ENCODE measurements at places on chromosomes 5 and 9. TPM values are rescaled to one million over a fixed set of nuclear protein-coding genes. Genes with fewer than 3 reads are reported as not detected.

DNA sequence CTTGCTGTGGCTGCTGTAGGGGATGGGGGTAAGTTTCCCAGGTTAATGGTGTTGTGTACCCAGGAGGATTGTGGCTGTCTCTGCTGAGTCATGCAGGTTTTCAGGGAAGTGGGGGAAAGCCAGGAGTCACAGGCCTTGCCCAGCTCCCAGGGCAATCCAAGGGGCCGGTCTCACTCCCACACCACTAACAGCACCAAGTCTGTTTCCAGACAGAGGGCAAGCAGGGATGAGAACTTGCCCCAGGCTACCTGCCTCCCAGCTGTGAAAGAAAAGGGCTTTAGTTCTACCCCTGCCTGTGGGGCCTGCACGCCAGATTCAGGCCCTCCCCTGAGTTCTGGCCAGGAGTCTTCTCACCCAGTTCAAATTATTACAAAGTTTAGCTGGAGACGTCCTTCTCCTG lies 579.8 kb upstream of the ST8SIA4 start:
- H3K27ac ChIP-seq: no peak overlapping the region
- no peaks in the 10 kb centered on the region for H3K36me3 ChIP-seq
- no peaks in the 10 kb centered on the region for H3K4me1 ChIP-seq
- H3K27me3 ChIP-seq: no peaks in the 10 kb centered on the region

GRCh38 chr9:79945495-79945894 lies 373.7 kb downstream of the TLE4 start:
- H3K4me1 ChIP-seq: no peaks in the 10 kb centered on the region
- DNase-seq: no peak
- no peak overlapping the region for H3K4me3 ChIP-seq
- H3K27ac ChIP-seq: no peak overlapping the region

GRCh38 chr9:75993434-75993833 lies 103.0 kb downstream of the PCSK5 start:
- H3K4me1 ChIP-seq: peaks cover 10% of the 10 kb centered on the region
- H3K36me3 ChIP-seq: no peaks in the 10 kb centered on the region
- peaks cover 16% of the 10 kb centered on the region for H3K27me3 ChIP-seq
- no peak for DNase-seq
- H3K27ac ChIP-seq: no peak overlapping the region

DNA sequence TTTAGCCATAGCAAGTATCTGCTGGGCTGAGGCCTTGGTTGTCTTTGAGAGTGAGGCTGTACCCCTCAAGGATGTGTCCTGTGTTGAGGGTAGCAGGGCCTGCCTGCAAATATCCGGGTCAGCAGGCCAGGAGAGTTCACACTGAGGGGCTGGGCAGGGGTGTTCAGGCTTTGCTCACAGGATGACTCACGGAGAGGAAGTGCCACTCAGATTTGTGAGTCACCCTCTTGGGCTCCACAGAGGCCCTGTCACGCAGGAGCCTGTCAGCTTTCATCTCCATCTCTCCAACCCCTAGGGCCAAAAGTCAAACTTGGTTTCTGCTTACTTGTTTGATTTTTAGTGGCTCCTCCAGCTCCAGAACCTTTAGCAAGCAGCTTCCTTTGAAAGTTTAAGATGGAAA lies 211.5 kb downstream of the SEC61B start:
- H3K36me3 ChIP-seq: no peaks in the 10 kb centered on the region
- H3K4me3 ChIP-seq: no peak overlapping the region
- no peaks in the 10 kb centered on the region for H3K27me3 ChIP-seq
- DNase-seq: peak; percentile 75
- H3K27ac ChIP-seq: peak overlapping the region; percentile 15

DNA sequence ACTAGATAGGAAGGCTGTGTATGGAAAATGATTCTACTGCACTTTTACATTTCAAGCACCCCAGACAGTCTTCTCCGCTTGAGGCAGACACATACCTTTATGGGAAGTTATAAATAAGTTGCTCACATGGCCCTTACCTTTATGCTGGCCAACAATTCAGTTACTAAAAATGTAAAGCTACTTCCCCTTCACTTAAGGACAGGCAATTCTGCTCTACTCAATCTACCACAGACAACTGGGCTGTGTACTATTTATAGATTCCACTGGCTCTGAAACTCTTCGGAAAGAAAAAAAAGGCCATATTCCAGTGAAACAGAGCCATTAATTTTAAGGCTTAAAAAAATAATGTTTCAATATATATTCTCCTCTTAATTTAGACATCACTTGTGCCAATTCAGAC lies 59.4 kb downstream of the ELAVL2 start:
- no peak overlapping the region for H3K4me3 ChIP-seq
- H3K27me3 ChIP-seq: no peaks in the 10 kb centered on the region
- H3K36me3 ChIP-seq: no peaks in the 10 kb centered on the region
- DNase-seq: no peak
- H3K27ac ChIP-seq: no peak overlapping the region

GRCh38 chr9:123640792-123641222 lies 284.8 kb downstream of the CRB2 start:
- H3K27me3 ChIP-seq: no peaks in the 10 kb centered on the region
- DNase-seq: no peak
- peaks cover 19% of the 10 kb centered on the region for H3K4me1 ChIP-seq

- peaks cover 18% of the 10 kb centered on the region for H3K4me1 ChIP-seq
- H3K4me3 ChIP-seq: peak overlapping the region; percentile 13
- H3K27me3 ChIP-seq: no peaks in the 10 kb centered on the region
- no peak overlapping the region for H3K27ac ChIP-seq
These were observed 21.0 kb downstream of the ANKH start for GRCh38 chr5:14850419-14851049.

GRCh38 chr9:123376218-123377071 lies 20.4 kb downstream of the CRB2 start:
- no peak overlapping the region for H3K4me3 ChIP-seq
- no peaks in the 10 kb centered on the region for H3K36me3 ChIP-seq
- peaks cover 35% of the 10 kb centered on the region for H3K27me3 ChIP-seq
- peaks cover 7% of the 10 kb centered on the region for H3K4me1 ChIP-seq
- DNase-seq: no peak

GRCh38 chr9:99335280-99335679 lies 113.2 kb downstream of the SEC61B start:
- no peaks in the 10 kb centered on the region for H3K27me3 ChIP-seq
- no peak overlapping the region for H3K4me3 ChIP-seq
- H3K27ac ChIP-seq: no peak overlapping the region

The RNF44 gene
- 146 TPM for total RNA-seq

The SLC31A1 gene
- 30.2 TPM for total RNA-seq

The PCDHB3 gene
- 4.3 TPM for total RNA-seq

The HSPB3 gene
- not detected for total RNA-seq

Measured in endodermal cell (in vitro differentiated cells).